ENCODE measurements at places on chromosomes 13 and 19.

DNA sequence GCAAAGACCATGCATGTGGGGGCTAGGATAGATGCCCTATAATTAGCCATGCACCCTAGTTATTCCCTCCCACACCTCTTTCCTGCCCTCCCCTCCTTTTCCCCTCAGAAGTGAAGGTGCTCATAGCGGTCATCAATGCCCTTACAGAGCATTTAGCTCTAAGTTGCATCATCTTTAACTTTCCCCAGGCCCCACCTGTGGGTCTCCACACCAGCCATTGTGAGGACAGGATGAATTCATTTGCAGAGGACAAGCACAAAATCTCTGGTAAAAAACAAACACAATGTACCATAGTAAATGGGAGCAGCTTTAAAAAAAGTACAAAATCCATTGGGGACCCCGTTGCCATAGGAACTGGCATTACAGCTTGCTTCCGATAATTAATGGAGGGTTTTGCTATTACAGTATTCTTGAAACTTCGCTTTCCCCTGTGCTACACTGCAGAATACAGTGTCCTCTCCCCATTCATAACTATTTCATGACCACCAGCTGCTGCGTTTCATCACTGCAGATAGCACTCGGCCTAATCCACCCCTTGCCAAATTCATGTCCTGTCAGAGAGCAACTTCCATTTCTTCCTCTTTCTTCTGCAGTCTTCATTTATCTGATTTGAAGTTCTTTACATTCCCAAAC lies 110.5 kb downstream of the ZDHHC20 start:
- no peak for DNase-seq

DNA sequence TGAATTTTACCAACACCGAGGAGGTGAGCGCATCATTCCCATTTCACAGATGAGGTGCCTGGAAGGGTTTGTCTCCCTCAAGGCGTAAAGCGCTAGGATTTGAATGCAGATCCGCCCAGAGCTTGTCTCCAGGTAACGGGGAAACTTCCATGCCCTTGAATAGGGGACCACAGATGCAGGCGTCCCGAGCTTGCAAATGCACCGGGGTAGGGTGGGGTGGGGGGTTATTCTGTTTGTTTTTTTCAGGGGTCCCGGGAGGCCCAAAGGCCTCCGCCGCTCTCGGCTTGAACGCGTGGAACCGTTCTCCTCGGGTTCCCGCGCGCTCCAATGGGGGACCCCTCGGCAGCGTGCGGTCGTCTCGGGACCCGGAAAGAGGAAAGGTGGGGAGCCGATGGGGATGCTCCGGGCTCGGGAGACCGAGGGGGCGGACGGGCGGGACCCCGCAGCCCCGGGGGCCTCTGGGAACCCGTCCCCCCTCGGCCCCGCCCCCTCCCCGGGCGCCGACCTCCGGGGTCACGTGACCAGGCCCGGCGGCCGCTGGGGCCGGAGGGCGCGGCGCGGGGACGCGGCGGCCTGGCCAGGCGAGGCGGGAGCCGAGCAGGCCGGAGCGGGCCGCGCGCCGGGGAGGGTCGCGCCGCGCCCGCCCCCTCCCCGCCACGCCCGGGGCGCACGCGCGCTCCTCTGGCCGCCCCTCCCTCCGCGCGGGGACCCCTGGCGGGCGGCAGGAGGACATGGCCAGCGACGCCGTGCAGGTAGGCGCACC lies at the start of gene PKN1:
Gene PKN1, plus strand, starts transcription at position 516 of the 763 bp plus-strand sequence. Its CDS starts 216 bp downstream, at position 732.
- peak; percentile 44 for DNase-seq

DNA sequence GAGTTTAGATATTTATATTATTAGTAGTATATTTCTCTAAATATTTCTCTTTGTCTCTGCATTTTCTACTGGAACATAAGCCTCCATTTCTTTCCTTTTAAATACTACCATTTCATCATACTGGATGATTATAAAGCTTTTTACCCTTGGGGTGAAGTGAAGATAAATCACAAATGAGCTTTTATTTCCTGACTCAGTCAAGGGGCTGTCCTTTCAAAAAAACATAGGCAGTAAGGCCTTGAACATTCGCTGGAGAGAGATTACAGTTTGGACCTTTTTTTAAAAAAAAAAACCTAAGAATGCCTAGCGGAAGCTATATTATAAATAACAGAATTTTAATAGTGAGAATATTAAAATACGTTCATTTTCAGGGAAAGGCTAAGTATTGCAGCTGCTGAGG lies 268.8 kb upstream of the PCDH9 start:
- DNase-seq, result no peak

GRCh38 chr19:44930088-44930487 lies 11.9 kb upstream of the APOC4 start:
- DNase-seq, result no peak

DNA sequence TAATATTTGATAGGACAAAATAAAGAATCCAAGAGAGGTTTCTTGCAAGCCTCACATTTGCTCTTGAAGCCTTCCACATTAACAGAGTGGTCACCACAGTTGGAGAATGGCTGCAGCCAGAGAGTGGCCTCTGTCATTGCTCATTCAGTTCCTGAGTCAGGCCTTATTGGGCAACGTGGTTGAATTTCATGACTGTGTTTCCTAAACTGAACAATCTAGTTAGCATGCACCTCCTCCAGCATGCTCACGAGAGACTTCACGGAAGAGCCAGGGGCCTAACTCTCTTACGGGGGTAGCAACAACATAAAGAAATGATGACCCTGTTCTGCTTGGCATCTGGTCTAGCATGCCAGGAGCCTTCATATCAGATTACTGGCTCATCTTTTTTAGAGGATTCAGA lies 9.6 kb upstream of the UBL3 start:
- no peak for DNase-seq

DNA sequence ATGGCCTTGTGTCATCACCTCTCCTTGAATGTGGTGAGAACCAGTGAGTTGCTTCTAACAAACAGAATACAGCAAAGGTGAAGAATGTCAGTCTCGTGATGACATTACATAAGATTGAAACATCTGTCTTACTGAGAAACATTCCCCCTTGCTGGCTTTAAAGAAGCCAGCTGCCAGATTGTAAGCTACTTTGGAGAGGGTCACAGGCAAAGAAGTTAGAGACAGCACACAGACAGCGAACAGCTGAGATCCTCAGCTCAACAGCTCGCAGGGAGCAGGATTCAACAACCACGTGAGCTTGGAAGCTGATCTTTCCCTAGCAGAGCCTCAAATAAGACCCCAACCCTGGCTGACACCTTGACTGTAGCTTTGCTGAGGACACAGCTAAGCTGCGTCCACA lies 367.9 kb downstream of the LIG4 start:
- no peak for DNase-seq

DNA sequence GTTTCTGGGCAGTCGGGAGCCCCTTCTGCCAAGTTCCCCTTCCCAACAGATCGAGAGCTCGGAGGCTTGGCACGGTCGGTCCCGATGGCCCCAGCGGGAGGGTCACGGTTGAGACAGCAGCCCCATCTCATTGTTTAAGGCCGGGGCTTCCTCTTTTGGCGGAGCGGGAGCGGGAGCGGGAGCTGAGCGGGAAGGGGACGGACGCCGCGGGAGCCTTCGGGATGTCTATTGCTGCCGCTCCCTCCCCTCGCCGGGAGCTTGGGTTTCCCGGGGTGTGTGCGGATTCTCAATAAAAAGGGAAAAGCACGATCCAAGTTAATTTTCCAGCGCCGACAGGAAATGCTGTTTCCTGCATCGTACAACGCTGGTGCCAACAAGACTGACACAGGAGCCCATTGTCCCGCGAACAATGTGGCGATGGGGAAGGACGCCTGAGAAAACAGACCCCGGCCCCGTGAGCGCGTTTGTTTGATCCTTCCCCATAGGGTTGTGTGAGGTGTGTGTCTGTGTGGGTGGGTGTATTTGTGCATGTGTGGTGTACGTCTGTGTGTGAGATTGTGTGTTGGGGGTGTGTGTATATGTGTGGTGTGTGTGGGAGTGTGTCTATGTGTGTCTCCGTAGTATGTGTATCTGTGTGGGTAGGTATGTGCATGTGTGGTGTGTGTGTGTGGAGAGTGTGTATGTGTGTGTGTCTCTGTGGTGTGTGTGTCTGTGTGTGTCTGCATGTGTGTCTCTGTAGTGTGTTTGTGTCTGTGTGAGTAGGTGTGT lies 36.3 kb upstream of the FLT1 start:
- peak; percentile 63 for DNase-seq

GRCh38 chr19:2711172-2711874 lies 8.8 kb upstream of the GNG7 start:
- no peak for DNase-seq

DNA sequence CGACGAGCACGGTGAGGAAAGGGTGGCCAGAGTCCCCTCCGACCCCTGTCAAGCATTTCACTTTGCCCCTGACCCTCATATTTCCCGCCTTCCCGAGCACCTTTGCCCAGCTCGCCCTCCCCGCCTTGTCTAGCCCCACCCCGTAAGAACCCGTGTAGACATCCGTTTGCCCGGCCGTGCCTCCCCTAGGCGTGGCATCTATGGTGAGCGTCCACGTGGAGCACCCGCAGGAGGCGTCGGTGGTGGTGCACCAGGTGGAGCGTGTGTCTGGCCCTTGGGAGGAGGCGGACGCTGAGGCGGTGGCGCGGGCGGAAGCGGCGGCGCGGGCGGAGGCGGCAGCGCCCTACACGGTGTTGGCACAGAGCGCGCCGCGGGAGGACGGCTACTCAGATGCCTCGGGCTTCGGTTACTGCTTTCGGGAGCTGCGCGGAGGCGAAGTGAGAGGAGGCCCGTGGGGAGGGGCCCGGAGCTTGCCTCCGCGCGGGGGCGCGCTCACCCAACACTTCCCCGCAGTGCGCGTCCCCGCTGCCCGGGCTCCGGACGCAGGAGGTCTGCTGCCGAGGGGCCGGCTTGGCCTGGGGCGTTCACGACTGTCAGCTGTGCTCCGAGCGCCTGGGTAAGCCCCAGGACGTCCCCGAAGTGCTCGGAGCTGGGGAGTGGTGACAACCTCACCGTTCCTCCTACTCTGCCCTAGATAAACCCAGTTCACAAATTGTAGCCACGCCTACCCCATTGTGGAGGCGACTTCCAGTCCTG lies 4.2 kb downstream of the LTBP4 start:
- DNase-seq, result peak; percentile 93

- no peak for DNase-seq
These were observed 12.3 kb downstream of the TTYH1 start for GRCh38 chr19:54427586-54427985.

GRCh38 chr13:65400702-65401101 lies 1829.4 kb downstream of the PCDH9 start:
- no peak for DNase-seq

DNA sequence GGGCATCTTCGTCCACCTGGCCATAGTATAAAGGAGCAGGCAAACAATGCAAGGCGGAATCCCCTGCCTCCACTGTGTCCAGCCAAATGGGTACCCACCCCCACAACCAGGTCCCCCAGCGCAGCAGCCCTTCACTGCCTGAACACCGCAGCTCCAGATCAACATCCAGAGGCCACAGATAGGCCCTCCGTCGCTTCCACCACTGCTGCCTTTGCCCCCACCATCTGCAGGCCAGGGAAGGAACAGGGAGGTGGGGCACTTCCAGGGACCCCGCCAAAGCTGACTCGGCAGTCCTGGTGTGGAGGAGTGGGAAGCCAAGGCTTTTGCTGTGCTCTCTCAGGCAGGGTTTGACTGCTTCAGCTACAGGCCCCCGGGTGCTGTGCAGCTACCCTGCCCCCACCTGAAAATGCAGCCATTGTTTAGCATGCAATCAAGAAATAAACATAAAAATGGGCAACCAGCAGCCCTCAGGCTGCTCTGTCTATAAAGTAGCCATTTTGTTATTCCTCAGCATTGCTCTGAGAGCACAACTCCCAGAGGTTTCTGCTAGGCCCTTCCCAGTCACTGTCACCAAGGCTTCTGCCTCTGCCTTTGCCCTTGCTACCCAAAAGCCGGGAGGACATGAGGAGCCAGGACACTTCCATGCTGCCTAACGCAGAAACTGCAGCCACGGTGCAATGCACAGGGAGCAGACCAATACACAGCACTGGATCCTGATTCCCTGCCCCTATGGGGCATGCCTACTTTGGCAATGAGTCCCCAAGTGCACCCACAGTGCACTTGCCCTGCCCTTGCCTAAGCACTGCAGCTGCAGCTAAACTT lies 733.2 kb upstream of the KLHL1 start:
- no peak for DNase-seq

DNA sequence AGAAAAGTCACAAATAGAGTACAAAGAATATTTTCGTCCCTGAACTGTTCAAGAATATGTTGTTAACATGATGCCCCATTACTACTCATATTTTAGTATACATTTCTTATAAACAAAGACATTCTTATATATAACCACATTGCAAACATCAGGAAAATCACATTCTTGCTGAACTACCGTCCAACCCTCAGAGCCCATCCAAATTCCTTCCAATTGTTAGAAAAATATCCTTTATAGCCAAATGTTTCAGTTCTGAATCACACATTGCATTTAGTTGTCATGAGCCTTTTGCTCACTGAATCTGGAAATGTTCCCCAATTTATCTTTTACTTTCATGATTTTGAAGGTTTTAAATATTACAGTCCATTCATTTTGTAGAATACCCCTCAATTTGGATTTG lies 467.8 kb upstream of the ARGLU1 start:
- DNase-seq, result no peak

DNA sequence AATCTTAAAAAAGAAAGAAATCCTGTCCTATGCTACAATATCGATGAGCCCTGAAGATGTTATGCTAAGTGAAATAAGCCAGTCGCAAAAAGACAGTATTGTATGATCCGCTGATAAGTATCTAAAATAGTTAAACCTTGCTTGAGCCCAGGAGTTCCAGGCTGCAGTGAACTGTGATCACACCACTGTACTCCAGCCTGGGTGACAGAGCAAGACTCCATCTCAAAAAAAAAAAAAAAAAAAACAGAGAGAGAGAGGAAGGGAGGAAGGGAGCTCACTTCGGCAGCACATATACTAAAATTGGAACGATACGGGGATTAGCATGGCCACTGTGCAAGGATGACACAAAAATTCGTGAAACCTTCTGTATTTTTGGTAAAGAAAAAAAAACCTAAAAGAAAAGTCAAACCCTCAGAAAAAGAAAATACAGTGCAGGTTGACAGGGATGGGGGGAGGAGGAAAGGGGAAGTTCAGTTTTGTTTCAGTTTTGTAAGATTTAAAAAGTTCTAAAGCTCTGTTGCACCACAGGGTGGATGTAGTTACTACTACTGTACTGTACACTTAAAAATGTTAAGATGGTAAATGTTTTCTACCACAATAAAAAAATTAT lies 8.4 kb downstream of the CLASRP start:
- no peak for DNase-seq

DNA sequence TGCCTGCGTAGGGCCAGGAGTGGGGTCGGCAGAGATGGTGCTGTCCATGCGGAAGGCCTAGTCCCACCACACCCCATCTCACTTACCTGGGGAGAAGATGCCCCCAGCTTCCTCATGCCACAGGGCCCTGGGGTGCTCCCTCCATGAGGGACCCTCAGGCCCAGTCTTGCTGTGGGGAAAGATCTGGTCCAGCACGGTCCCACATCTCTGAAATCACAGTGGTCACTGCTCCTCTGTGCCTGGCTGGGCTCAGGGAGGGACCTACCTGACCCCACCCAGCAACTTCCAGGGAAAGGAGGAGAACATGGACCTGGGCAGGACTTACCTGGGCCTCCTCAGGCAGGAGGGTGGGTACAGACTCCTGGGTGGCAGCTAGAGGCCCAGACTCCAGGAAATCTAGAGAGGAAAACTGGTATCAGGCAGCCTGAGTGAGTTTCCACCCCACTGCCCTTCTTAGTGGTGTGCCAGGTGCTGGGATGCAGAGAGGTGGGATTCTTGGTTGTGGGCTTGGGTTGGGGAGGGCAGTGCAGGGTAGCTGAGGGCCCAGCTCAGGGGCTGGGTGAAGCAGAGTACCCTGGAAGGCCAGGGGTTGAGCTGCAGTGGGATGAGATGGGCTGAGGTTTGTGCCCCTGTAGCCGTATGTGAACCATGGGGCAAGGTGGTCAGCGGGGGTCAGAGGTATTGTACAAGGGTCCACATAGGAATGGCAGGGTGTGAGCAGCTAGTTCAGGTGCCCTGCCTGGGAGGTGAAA lies 3.8 kb downstream of the MZF1 start:
- peak; percentile 21 for DNase-seq

Data from mucosa of descending colon (tissue), 3 donors.